ENCODE measurements at places on chromosomes 12 and 14.
A peak's percentile ranks its signal among the peaks of the same experiment; 100 is the strongest.

DNA sequence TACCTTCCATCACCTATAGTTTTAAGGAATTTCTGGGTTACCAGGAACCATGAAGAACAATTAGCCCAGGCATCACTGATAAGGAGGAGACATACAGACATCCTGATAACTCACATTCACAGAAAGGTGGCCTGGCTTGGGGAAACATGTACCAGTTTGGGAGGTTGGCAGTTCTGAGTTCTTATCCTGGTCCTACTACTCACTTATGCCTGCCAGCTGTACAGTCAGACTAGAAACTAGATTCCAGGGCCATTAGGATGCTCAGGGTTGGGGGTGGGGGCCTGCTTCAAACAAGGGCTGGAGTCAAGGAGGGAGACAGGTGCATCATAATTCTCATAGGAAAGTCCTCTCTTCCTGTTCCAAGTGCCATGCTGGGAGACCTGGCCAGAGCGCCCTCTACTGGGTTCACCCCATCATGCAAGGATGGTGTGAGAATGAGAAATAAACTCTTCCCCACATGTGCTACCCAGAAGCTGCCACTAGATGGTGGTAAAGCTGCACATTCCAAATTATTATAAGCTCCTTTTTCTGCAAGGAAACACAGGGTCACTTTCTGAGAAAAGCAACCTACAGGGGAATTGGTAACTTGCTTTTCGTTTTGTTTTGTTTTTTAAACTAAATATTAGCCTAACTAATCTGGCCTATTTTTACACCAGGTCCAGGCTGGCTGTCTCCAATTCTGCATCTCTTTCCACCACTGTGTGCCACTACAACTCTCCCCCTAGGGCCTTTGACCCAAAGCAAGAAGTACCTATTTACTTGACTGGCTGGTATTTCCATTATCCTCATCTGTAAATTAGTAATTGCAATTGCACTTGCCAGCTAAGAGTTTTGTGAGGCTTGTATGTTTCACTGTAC is 14.5 kb downstream of the OAS2 start:
- peak; percentile 73 for DNase-seq

DNA sequence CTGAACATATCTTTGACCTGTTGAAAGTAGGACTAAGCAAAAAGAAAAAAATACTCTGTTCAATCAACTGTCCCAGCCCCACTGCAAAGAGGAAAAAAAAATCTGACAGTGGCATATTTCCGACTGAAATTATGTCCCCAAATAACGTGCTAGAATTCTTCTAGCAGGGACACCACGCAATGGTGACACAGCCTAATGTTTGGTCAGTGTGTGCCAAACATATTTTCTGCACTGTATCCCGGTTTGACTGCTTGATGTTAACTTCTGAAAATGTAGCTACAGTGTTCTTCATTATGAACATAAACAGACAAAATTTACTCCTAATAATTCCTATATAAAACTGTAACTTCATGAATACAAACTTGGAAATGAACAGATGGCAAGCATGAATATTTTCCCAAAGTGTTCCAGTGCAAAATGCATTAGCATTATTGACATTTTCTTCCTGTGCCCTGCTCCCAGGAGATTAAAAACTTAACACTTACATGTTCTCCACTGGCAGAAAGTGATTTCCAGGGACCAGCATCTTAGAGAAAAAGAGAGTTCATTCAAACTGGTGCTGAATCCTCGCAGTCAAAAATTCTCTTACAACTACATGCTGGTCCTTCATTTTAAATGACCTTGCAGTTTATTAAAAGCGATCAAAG is 72.4 kb upstream of the SYT1 start:
- no peak for DNase-seq

- no peak for DNase-seq
Observed at GRCh38 chr12:31715283-31715825, 13.5 kb downstream of the AMN1 start.

GRCh38 chr14:92974541-92975345 is 51.8 kb downstream of the CHGA start:
- DNase-seq, result no peak

DNA sequence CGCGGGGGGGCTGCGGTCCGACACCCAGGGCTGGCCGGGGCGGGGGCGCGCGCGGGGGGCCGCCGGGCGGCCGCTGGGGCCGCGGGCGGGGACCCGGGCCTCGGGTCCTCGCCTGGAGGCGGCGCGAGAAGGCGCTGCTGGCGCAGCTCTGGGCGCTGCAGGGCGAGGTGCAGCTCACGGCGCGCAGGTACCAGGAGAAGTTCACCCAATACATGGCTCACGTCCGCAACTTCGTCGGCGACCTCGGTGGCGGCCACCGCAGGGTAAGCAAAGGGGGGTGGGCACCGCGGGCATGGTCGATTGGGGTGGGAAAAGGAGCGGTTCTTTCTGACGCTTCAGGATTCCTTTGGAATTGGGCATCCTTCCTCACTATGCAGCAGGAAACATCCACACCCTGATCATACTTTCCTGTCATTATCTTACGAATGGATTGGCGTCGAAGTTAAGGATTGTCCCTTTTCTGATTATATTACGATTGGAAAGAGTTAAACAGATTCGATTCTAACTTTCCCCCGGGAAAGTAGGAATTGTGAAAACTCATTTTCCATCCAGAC is 798 bp downstream of the PDZRN4 start:
- DNase-seq, result no peak

DNA sequence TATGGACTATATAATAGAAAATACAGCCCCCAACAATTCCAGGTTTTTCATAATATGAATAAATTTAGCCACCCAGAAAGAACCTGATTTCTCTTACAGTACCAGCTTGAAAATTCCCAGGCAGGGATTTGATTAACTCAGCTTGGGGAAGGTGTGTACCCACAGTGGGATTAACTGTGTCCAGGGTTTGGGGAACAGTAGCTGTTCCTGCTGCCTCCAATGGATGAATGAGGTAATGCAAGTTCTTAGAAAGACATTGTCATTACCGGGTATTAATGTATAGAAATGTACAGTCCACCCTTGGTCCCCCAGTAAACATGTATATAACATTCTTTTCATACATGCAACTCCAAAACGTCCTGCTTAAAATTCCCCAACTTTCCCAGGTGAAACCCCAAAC is 115.6 kb downstream of the LRIG3 start:
- no peak for DNase-seq

GRCh38 chr12:24997970-24998582 is 49.2 kb upstream of the BCAT1 start:
- DNase-seq, result no peak

DNA sequence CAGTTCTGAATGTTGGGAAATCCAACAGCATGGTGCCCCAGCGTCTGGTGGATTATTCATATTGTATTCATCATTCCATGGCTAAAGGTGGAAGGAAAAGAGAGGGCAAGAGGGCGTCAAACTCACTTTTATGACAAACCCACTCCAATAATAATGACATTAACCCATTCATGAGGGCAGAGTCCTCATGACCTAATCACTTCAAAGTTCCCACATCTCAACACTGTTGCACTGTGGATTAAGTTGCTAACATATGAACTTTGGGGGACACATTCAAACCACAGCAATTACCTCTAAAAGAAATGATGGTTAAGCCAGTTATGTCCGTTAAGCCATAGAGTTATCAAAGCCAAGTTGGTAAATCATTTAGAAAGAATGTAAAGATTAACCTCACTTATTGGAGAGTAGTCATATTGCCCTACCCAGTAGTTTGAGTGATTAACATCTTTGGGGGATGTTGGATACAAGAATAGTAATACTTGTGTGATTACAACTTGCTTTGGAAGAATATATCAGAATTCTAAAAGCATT is 212.4 kb upstream of the FLRT2 start:
- no peak for DNase-seq
